ENCODE measurements at places on chromosomes 7 and 10. TPM values are rescaled to one million over a fixed set of nuclear protein-coding genes. Genes with fewer than 3 reads are reported as not detected.

Gene ANKMY2
- 96.6 TPM for total RNA-seq

Gene CPA1
- total RNA-seq = not detected

Gene TIMM23
- 73.4 TPM for total RNA-seq

Gene ADCY1
- 92.1 TPM for total RNA-seq

Gene APBB1IP
- total RNA-seq = 0.82 TPM

Gene NT5C3A
- total RNA-seq = 85.6 TPM

Gene OPTN
- 75.4 TPM for total RNA-seq

Gene TRPV5
- total RNA-seq = not detected

Gene CYP3A5
- total RNA-seq = 1.6 TPM

Gene ZNF425
- 6.9 TPM for total RNA-seq

Gene PNLIPRP1
- total RNA-seq = not detected

Gene SORCS1
- 16.7 TPM for total RNA-seq

Gene COL26A1
- 14.3 TPM for total RNA-seq

Gene CPA2
- total RNA-seq = not detected

Gene TRIL
- total RNA-seq = 17.5 TPM

Gene AKR1C4
- not detected for total RNA-seq

Gene VPS37D
- total RNA-seq = 26.1 TPM

Gene SPDYE16
- total RNA-seq = 0.41 TPM

Gene PEX1
- 74.6 TPM for total RNA-seq

Gene GNAI1
- total RNA-seq = 152 TPM

Gene FAM24B
- total RNA-seq = 2.9 TPM

Gene CLEC5A
- not detected for total RNA-seq

Gene CNTNAP2
- total RNA-seq = 110 TPM

Gene SGCE
- 69.7 TPM for total RNA-seq

Gene ABLIM1
- 51.4 TPM for total RNA-seq

Gene MRPS24
- 25.3 TPM for total RNA-seq

Gene CCDC146
- 15.9 TPM for total RNA-seq

Gene SPDYE5
- not detected for total RNA-seq

Gene ACBD7
- 10.6 TPM for total RNA-seq

Gene CLCN1
- under 0.01 TPM for total RNA-seq

Gene GALNT17
- total RNA-seq = 26.5 TPM

Gene ICA1
- 42.4 TPM for total RNA-seq

Gene TMEM196
- 18.8 TPM for total RNA-seq

Gene HKDC1
- total RNA-seq = 0.41 TPM

Gene ZP3
- total RNA-seq = 1.2 TPM

Gene LRIT2
- not detected for total RNA-seq

Gene OR6B1
- not detected for total RNA-seq

Data from frontal cortex (tissue), 4 donors.